ENCODE measurements at places on chromosomes 1 and 21. TPM values are rescaled to one million over a fixed set of nuclear protein-coding genes. Genes with fewer than 3 reads are reported as not detected.

DNA sequence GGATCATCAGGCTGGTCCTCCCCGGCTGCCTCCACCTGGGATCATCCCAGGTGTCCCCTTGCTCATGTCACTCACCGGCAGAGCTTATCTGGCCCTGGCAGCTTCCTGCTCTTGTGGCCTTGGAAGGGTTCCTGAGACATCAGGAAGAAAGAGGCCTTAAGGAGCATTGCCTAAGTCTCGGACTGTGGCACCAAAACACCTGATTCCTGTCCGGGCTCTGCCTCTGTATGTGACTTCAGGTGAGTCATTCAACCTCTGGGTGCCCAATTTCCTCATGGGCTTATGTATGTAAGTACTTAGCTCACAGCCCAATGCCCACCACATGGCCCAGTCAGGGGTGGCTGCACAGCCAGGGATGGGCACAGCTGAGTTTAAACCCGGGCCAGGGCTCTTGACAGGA, 255.9 kb upstream of the VAMP3 start:
- H3K27ac ChIP-seq: no peak overlapping the region
- H3K4me1 ChIP-seq: no peaks in the 10 kb centered on the region
- H3K36me3 ChIP-seq: no peaks in the 10 kb centered on the region
- peaks cover 5% of the 10 kb centered on the region for H3K27me3 ChIP-seq
- no peak overlapping the region for H3K4me3 ChIP-seq

Gene PTPRC
- total RNA-seq: 689 TPM

DNA sequence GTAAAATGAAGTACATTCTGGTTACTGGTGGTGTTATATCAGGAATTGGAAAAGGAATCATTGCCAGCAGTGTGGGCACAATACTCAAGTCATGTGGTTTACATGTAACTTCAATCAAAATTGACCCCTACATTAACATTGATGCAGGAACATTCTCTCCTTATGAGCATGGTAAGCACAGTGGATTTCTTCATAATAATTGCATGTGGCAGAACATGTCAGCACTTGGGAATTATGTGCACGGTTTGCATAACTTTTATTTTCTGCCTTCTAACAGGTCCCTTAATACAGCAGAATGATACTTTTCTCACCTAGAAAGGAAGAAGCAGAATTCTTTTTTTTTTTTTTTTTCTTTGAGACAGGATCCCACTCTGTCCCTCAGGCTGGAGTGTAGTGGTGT, 3.8 kb downstream of the CTPS1 start:
- peaks cover 65% of the 10 kb centered on the region for H3K36me3 ChIP-seq
- H3K4me1 ChIP-seq: peaks cover 57% of the 10 kb centered on the region
- peak overlapping the region; percentile 35 for H3K27ac ChIP-seq
- H3K27me3 ChIP-seq: no peaks in the 10 kb centered on the region
- no peak overlapping the region for H3K4me3 ChIP-seq
- DNase-seq: no peak

Gene TRIM17
- total RNA-seq: 1.0 TPM

GRCh38 chr1:157404614-157405013, 147.7 kb downstream of the FCRL5 start:
- no peak overlapping the region for H3K27ac ChIP-seq
- no peaks in the 10 kb centered on the region for H3K36me3 ChIP-seq
- H3K4me1 ChIP-seq: no peaks in the 10 kb centered on the region
- H3K4me3 ChIP-seq: no peak overlapping the region

DNA sequence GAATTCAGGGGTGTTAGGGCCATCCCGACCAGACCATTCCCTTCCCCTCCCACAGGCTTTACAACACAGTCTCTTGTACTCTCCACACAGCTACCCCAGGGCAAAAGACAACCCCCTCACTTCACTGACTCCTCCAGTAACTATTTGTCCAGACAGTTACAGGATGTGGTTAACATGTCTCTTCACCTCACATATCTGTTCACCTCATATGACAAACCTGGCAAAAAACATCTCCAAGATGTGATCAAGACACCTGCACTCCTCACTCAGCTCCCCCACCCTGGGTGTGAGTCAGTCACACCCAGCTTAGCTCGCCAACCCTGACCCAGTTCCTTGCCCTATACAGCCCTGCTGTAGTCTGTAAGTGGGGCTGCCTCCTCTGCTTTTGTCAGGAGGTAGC, 490.5 kb upstream of the CHRM3 start:
- no peaks in the 10 kb centered on the region for H3K4me1 ChIP-seq
- peaks cover 2% of the 10 kb centered on the region for H3K27me3 ChIP-seq
- H3K4me3 ChIP-seq: no peak overlapping the region
- no peak overlapping the region for H3K27ac ChIP-seq

- H3K4me3 ChIP-seq: peak overlapping the region; percentile 99
- peak overlapping the region; percentile 95 for H3K27ac ChIP-seq
- peaks cover 36% of the 10 kb centered on the region for H3K4me1 ChIP-seq
- H3K36me3 ChIP-seq: peaks cover 33% of the 10 kb centered on the region
- H3K27me3 ChIP-seq: peaks cover 12% of the 10 kb centered on the region
- peak; percentile 18 for DNase-seq
Observed at GRCh38 chr1:84479998-84480397, 932 bp downstream of the RPF1 start.

GRCh38 chr1:179021873-179022272, 3.8 kb upstream of the FAM20B start:
- H3K4me3 ChIP-seq: no peak overlapping the region
- H3K27me3 ChIP-seq: no peaks in the 10 kb centered on the region
- no peaks in the 10 kb centered on the region for H3K36me3 ChIP-seq
- H3K4me1 ChIP-seq: peaks cover 6% of the 10 kb centered on the region
- DNase-seq: no peak

GRCh38 chr1:117654493-117655219, 48.8 kb downstream of the TENT5C start:
- H3K4me3 ChIP-seq: no peak overlapping the region
- peaks cover 11% of the 10 kb centered on the region for H3K27me3 ChIP-seq
- no peaks in the 10 kb centered on the region for H3K36me3 ChIP-seq
- DNase-seq: no peak
- peaks cover 72% of the 10 kb centered on the region for H3K4me1 ChIP-seq
- H3K27ac ChIP-seq: no peak overlapping the region

Gene SRSF10
- total RNA-seq: 169 TPM

GRCh38 chr1:21261551-21262292, 28.5 kb downstream of the ECE1 start:
- no peak overlapping the region for H3K4me3 ChIP-seq
- peak overlapping the region; percentile 82 for H3K27ac ChIP-seq
- peaks cover 61% of the 10 kb centered on the region for H3K4me1 ChIP-seq
- H3K27me3 ChIP-seq: no peaks in the 10 kb centered on the region
- peak; percentile 56 for DNase-seq

Gene BRINP3
- not detected for total RNA-seq

DNA sequence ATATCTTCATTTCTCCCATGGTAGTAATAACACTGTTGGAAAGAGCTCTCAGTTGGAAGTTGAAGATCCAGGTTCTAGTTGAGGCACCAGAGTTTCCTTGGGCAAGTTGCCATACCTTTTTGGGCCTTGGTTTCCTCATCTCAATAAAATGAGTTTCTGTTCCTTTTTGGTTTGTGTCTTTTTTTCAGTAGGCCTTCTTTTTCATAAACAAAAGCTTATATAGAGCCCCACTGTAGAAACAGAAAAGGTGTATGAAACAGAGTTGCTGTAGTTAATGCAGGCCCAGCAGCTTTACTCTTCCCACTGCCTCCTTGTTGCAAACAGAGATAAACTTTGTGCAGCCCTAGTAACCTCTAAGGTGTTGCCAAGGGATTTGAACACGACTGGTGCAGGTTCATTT, 41.7 kb downstream of the WNT4 start:
- H3K4me1 ChIP-seq: peaks cover 79% of the 10 kb centered on the region
- H3K36me3 ChIP-seq: peaks cover 40% of the 10 kb centered on the region
- no peak for DNase-seq
- H3K27ac ChIP-seq: peak overlapping the region; percentile 28
- H3K27me3 ChIP-seq: no peaks in the 10 kb centered on the region

DNA sequence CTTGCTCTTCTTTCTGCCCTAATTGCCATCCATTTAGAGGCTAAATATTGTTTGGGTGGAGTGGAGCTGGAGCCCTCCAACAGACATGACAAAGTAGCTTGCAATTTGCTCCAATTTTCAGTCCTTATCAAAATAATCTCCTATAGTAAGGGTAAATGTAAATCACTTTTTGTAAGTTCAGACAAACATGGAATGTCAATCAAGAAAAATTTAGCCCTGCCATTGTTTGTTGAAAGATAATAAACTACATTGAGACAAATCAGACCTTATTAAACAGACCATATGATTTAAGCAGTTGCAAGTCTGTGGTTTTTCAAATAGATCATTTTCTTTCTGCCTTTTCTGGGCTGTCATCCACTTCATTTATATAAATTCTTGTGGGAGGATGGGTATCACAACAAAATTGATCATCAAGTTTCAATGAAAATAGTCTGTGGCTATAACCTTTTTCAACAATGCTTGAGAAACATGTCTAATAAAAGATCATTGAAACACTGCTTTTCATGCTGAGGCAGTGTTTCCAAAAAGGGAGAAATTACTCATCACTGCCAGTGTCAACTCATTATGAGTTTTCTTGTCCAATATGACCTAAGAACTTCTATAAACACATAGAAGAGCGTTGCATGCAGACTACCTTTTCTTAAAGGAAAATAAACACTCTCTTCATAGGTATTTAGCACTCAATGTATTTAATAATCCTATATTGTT, 1152.0 kb upstream of the B3GALT2 start:
- no peaks in the 10 kb centered on the region for H3K36me3 ChIP-seq
- H3K4me1 ChIP-seq: peaks cover 11% of the 10 kb centered on the region
- H3K27me3 ChIP-seq: no peaks in the 10 kb centered on the region
- no peak overlapping the region for H3K27ac ChIP-seq
- H3K4me3 ChIP-seq: no peak overlapping the region

DNA sequence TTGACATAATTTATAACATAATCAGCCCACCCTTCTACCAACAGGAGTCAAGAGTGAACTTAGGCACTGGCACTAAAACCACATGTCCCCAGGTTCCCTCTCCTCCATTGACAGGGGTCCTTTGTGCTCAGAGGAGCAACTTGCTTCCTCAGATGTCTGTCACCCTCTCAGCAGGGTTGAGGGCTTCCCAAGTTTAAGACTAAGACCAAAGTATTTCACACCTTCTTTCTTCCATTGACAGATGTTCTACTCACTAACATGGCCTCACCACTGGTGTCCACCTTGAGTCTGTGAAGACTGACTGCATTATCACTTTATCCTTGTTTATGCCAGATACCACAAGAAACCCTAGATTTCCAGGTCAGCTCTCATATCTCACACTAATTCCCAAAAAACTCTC, 56.5 kb downstream of the CCDC18 start:
- no peak overlapping the region for H3K4me3 ChIP-seq
- peaks cover 53% of the 10 kb centered on the region for H3K36me3 ChIP-seq
- no peak for DNase-seq
- no peaks in the 10 kb centered on the region for H3K27me3 ChIP-seq
- no peak overlapping the region for H3K27ac ChIP-seq
- no peaks in the 10 kb centered on the region for H3K4me1 ChIP-seq

- no peak overlapping the region for H3K27ac ChIP-seq
- DNase-seq: no peak
- H3K36me3 ChIP-seq: no peaks in the 10 kb centered on the region
- H3K27me3 ChIP-seq: no peaks in the 10 kb centered on the region
Observed at GRCh38 chr1:151134396-151134795, 12.0 kb downstream of the SEMA6C start.

DNA sequence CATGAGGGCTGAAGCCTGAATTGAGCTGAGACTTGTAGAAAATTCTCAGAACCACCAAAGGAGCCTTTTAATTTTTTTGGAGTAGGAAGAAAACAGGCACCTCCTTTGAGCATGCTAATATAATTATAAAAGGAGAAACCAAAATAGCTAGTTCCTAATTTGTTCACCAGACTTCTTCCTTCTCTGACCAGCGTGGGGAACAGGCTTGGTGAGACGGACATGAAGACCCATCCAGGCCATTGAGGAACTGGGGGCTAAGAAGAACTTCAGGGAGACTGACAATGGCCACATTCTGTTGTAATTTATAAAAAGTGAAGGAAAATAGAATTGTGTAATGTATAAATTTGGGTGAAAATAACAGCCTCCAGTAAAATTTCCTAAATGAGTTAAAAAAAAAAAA, 62.6 kb downstream of the MAN1C1 start:
- H3K4me1 ChIP-seq: peaks cover 71% of the 10 kb centered on the region
- no peak overlapping the region for H3K27ac ChIP-seq
- peak overlapping the region; percentile 73 for H3K4me3 ChIP-seq
- H3K36me3 ChIP-seq: no peaks in the 10 kb centered on the region
- H3K27me3 ChIP-seq: no peaks in the 10 kb centered on the region

- no peak overlapping the region for H3K27ac ChIP-seq
- no peak for DNase-seq
- peaks cover 8% of the 10 kb centered on the region for H3K4me1 ChIP-seq
- no peak overlapping the region for H3K4me3 ChIP-seq
Observed at GRCh38 chr1:99978218-99978617, 8.4 kb downstream of the SLC35A3 start.

DNA sequence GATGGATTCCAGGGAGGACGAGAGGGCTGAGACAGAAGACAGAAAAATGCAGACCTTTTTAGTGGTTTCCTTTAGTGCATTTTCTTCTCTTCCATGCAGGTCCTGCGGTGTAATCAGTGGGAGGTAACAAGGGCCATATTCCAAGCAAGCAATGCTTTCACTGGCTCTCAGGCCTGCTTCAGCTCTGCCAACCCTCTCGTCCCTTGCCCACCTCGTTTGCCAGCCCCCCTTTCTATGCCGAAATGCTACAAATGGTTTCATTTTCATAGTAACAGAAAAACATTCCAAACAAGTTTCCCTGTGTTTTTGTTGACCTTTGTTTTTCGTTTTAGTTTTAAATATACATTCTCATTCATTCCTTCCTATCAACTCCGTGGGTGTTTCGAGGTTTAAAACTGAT, 443.1 kb downstream of the TTLL7 start:
- no peaks in the 10 kb centered on the region for H3K36me3 ChIP-seq
- no peak overlapping the region for H3K27ac ChIP-seq
- peaks cover 8% of the 10 kb centered on the region for H3K4me1 ChIP-seq
- H3K27me3 ChIP-seq: no peaks in the 10 kb centered on the region

Gene LAMB3
- total RNA-seq: 11.8 TPM

Gene IL24
- 44.0 TPM for total RNA-seq

Gene OR2G6
- not detected for total RNA-seq

- H3K27ac ChIP-seq: no peak overlapping the region
- DNase-seq: no peak
- H3K27me3 ChIP-seq: peaks cover 4% of the 10 kb centered on the region
- H3K36me3 ChIP-seq: no peaks in the 10 kb centered on the region
- H3K4me3 ChIP-seq: no peak overlapping the region
Observed at GRCh38 chr1:210741564-210741963, 392.4 kb downstream of the KCNH1 start.

DNA sequence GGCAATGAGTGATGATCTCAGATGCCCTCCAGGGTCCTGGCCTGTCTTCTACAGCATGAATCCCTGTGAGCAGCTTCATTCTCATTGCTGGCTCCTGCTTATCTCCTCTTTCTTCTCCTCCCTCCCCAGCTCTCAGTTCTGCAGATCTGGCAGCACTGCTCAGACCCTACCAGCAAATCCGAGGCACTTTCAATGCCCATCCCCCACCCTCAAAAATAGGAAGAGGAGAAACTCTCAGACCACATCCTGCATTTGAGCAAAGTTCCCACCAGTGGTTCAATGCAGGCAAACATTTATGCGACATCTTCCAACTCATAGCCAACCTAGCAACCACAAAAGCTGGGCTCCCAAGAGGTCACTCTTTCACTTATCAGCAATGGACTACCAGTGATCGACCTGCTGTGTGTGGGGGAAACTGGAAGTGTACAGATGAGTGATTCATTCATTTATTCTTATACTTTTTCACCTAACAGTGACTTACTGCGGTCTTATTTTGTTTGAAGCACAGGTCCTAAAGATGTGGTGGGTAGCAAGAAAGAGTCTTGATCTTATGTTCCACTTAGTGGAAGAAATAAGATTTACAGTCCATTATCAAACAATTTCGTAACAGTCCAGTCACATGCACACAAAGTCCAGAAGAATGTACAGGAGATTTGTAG, 5.8 kb upstream of the CHI3L2 start:
- peak overlapping the region; percentile 99 for H3K27ac ChIP-seq
- peak; percentile 84 for DNase-seq
- peak overlapping the region; percentile 13 for H3K4me3 ChIP-seq
- no peaks in the 10 kb centered on the region for H3K36me3 ChIP-seq
- peaks cover 94% of the 10 kb centered on the region for H3K4me1 ChIP-seq
- H3K27me3 ChIP-seq: no peaks in the 10 kb centered on the region

All from activated naive CD4-positive, alpha-beta T cell treated with anti-CD3 and anti-CD28 coated beads for 36 hours (primary cell).